Stimulated activated CD8-positive, alpha-beta memory T cell treated with anti-CD3 and anti-CD28 coated beads, Interleukin-4, amount 100 ng/mL, for 1 hour (primary cell): ENCODE measurements at places on chromosomes 1 and 21.

- DNase-seq, result no peak
Measured at GRCh38 chr1:200306944-200307754, 102.7 kb downstream of the ZNF281 start.

GRCh38 chr1:207909687-207910086 lies 1.2 kb downstream of the CD34 start:
- DNase-seq, result no peak

- no peak for DNase-seq
Measured at GRCh38 chr1:30688920-30689794, 34.2 kb downstream of the MATN1 start.

- no peak for DNase-seq
Measured at GRCh38 chr1:226134170-226135058, 52.1 kb downstream of the ACBD3 start.

- peak; percentile 26 for DNase-seq
Measured at GRCh38 chr1:175192630-175193526, at the start of gene KIAA0040. Gene KIAA0040 (minus strand): TSS chr1:175192776. CDS start chr1:175161013, 31,763 bp downstream.

- DNase-seq, result no peak
Measured at GRCh38 chr1:62882201-62883104, 98.5 kb downstream of the ATG4C start.

GRCh38 chr1:46479744-46480350 lies 9.8 kb upstream of the DMBX1 start:
- DNase-seq, result no peak

- DNase-seq, result peak; percentile 59
Measured at GRCh38 chr1:26145041-26145959, 13.6 kb upstream of the FAM110D start.

DNA sequence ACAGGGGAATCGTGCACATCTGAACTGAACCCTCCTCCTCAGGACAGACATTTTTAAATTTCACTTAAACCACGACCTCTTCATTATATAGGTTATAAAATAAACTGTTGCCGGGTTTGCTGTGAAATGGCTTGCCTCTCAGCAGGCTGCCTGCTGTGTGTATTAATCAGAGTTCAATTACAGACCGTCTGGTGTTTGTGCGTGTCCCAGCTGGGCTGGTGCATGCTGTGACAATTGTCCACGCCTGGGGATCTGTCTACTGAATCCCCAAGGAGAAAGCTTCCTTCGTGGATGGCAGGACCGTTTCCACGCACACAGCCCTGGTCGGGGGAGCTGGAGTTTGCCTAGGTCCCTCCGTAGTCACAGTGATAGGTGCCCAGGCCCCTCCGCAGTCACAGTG lies 13.4 kb upstream of the AGPAT3 start:
- DNase-seq, result no peak

DNA sequence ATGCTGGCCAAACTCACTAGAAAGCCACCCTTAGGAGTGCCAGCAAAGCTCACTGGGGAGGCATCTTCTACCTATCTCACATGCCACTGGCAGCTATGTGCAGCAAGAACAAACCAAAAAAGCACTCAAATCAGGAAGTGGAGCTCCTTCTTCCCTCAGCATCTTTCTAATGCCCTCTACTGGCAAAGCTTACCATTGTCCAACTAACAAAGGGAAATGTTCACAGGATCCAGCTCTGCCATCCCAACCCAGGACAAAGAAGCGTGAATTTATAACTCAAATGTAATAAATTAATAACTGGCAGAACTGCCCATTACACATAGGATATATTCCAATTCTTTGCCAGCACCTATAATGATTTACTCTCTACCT lies 38.9 kb downstream of the LEPR start:
- no peak for DNase-seq

DNA sequence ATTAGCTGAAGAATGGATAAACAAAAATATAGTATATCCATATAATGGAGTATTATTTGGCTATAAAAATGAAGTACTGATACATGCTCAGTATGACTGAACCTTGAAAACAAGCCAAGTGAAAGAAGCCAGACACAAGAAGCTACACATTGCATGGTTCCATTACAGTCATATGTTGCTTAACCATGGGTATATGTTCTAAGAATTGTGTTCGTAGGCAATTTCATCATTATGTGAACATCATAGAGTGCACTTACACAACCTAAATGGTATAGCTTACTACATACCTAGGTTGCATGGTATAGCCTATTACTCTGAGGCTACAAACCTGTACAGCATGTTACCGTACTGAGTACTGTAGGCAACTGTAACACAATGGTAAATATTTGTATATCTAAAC lies 28.6 kb upstream of the FCAMR start:
- DNase-seq, result no peak

GRCh38 chr1:31013187-31013864 lies 52.2 kb downstream of the PUM1 start:
- DNase-seq, result no peak

DNA sequence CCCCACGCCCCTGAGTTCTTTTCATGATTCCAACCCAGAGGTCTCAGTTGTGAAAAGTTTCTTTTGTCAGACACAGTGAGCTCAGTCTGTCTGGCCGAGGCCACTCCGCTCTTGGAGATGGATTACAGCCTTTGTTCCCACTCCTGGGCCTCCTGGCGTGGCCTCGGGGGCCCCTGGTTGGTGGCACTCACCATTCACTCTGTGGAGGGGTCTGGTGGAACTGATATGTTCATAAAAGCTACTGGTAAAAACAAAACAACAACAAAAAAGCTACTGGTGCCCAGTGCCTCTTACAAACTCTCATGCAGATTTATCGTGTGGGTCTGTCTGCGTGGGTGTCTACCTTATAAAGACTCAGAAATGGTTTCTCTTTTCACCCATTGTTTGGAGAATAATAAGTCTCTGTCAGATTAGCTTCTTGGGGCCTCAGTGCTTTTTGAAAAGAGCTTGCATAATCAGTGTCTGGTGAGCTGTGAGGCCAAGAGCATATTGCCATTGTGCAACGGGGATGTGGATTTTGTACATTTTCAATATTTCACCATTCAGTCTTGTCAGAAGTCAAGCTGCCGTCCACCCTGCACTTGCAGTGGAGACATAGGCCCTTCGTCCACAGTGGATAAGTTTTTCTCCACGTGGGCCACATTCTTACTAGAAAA lies 86.7 kb downstream of the GALNT2 start:
- no peak for DNase-seq

DNA sequence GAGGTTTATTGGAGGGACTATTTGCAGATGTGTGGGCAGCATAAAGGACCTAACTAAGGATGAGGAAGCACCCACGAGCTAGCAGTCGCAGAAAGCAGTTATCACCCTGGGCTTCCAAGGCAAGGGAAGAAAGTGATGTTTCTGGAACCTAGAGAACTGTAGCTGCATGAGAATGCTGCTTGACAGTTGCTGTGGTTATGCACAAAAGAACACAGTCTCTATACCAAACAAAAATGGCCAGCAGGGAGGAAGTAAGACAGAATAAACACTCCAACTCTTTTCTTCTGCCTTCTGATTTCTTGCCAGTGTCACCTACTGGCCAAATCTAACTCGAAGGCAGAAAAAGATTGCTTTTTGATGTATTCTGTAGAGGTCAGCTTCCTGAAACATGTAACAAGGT lies 190.2 kb downstream of the RASAL2 start:
- no peak for DNase-seq

DNA sequence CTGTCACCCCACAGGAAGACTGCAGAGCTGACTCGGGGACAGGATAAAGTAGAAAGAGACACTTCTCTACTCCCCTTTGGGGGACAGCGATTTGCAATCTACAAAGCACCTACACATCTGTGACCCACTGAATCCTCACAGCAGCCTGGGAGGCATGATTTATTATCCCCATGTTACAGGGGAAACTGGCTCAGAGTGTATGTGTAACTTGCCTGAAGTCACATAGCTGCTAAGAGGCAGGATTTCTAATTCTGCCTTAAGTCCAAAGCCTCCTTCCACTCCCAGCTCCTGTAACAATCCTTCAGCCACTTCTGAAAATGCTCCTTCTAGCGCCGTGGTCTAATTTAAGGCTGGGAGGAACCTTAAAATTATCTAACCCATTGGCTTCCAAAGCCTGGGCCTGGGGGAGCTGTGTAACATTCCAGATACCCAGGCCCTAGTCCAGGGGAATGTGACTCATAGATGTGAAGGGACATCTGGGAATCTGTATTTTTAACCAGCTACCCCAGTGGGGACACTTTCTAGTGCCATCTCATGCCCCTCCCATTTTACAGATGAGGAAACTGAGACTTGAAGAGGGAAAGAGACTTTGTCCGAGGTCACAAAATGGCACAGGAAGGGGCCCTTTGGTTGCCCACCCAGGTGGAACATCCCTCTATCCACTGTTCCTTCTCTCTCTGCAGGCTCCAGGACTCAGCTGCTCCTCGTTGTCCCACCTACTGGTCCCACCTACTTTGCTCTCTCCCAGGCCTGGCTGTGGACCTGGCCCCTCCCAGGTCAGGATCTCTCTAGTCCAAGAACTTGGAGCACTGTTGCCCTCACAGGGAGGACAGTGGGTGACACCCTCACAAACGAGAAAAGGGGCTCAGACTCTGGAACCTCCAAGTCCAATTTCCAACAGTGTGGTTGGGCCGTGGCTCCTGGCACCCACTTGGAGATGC lies 48.9 kb downstream of the AHDC1 start:
- DNase-seq, result no peak

DNA sequence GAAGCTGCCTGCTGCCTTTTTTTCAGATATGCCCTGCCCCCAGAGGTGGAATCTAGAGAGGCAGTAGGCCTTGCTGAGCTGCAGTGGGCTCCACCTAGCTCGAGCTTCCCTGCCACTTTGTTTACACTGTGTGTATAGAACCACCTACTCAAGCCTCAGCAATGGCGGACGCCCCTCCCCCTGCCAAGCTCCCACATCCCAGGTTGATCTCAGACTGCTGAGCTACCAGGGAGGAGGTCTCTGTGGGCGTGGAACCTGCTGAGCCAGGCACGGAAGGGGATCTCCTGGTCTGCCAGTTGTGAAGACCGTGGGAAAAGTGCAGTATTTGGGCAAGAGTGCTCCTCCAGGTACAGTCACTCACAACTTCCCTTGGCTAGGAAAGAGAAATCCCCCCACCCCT lies 65.1 kb downstream of the MSH4 start:
- no peak for DNase-seq

- DNase-seq, result no peak
Measured at GRCh38 chr1:5367306-5367705, 624.9 kb downstream of the NPHP4 start.

- DNase-seq, result no peak
Measured at GRCh38 chr1:5466487-5466886, 525.7 kb downstream of the NPHP4 start.

GRCh38 chr1:117613969-117614729 lies 8.3 kb downstream of the TENT5C start:
- DNase-seq, result no peak

- DNase-seq, result no peak
Measured at GRCh38 chr1:116871779-116872146, 38.0 kb upstream of the PTGFRN start.

DNA sequence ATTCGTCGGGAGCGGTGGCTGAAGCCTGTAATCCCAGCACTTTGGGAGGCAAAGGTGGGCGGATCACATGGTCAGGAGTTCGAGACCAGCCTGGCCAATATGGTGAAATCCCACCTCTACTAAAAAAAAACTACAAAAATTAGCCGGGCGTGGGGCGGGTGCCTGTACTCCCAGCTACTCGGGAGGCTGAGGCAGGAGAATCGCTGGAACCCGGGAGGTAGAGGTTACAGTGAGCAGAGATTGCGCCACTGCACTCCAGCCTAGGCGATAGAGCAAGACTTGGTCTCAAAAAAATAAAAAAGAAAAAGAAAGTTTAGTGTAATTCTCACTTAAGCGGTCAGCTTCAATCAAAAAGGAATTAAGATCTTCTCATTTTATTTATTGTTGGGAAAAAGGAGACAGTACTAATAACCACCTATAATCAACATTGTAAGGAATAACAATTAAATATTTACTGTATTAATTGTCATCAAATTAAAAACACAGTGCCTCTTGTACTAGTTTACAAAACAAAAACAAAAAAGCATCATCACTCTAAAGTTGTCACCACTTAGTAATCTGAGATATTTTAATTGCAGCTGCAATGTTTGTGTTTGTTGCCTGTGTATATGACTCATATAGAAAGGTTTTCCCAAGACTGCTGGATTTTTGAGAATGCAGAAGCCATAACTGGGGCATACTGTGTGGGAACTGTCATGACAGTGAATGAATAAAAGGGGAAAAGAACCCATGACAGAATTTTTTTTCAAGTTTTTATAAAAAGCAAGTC lies 3.7 kb downstream of the FBXO42 start:
- DNase-seq, result no peak

GRCh38 chr1:223556414-223557129 lies 108.9 kb downstream of the CAPN8 start:
- no peak for DNase-seq

- DNase-seq, result no peak
Measured at GRCh38 chr1:168640836-168641235, 64.4 kb downstream of the XCL1 start.

- DNase-seq, result no peak
Measured at GRCh38 chr1:174217248-174217647, 57.9 kb downstream of the RABGAP1L start.

- DNase-seq, result no peak
Measured at GRCh38 chr1:236009857-236010256, 55.0 kb downstream of the NID1 start.

GRCh38 chr1:39130325-39130724 lies 74.2 kb upstream of the MACF1 start:
- no peak for DNase-seq

GRCh38 chr1:23554127-23554480 lies 5.2 kb downstream of the ID3 start:
- DNase-seq, result no peak

DNA sequence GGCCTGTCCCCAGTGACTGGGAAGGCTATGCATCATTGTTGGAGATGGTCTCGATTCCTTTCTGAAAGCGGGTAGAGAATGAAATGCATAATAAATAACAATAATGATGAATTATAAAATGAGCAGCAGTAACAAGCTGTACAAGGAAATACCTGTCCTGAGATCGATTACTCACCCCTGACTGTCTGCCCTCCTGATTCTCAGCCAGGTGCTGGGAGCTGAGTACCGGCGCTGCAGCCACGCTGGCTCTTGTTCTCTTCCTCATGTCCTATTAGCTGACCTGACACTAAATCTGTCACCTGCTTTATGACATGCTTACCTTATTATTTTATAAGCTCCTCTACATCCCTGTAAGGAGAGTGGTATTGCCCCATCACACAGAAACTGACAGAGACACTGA lies 3.4 kb downstream of the AGPAT3 start:
- DNase-seq, result no peak

- DNase-seq, result no peak
Measured at GRCh38 chr1:64421377-64421776, 48.6 kb upstream of the CACHD1 start.

GRCh38 chr1:1320666-1321448 lies 3.6 kb downstream of the INTS11 start:
- DNase-seq, result no peak

- DNase-seq, result no peak
Measured at GRCh38 chr1:53321366-53321765, 6.5 kb downstream of the LRP8 start.

- DNase-seq, result no peak
Measured at GRCh38 chr1:54391450-54392209, 14.6 kb downstream of the SSBP3 start.

DNA sequence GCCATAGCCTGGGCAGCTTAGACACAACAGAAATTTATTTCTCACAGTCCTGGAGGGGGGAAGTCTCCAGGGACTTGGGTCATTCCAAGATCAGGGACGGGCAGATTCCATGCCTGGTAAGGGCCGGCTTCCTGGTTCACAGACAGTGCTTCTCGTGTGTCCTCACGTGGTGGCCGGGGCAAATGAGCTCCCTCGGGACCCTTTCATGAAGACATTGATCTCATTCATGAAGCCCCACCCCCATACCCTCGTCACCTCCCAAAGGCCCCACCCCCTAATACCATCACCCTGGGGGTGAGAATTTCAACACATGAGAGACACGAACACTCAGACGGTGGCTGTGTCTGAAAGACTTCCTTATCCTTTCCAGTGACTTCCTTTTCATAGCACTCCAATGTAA lies 51.5 kb downstream of the ACOT7 start:
- no peak for DNase-seq
